T-helper 1 cell treated with Interleukin-12 subunit alpha and Interleukin-12 subunit beta and Interleukin-4 antibody, amounts not matched to agents 30 ng/mL and 1 ng/mL, for 36 hours (primary cell): ENCODE measurements at places on chromosomes 1 and 21. TPM values are rescaled to one million over a fixed set of nuclear protein-coding genes. Genes with fewer than 3 reads are reported as not detected.

Gene C1orf210
- not detected in 2 replicates for total RNA-seq

Gene PDC
- total RNA-seq: not detected in 2 replicates

Gene HTR6
- total RNA-seq: not detected in 2 replicates

Gene XKR8
- 9.9 and 10.2 TPM in 2 replicates for total RNA-seq

Gene ARHGAP30
- 301 and 314 TPM in 2 replicates for total RNA-seq

Gene LRRC3
- total RNA-seq: 2.7 and 2.9 TPM in 2 replicates

Gene BOLA1
- 17.1 and 18.2 TPM in 2 replicates for total RNA-seq

Gene CIART
- 1.1 and 1.5 TPM in 2 replicates for total RNA-seq

Gene SPRR1B
- total RNA-seq: not detected in 2 replicates

Gene GPR61
- total RNA-seq: 0.15 TPM in 1 of 2 replicates, not detected in the other

Gene TNFAIP8L2
- total RNA-seq: 34.5 and 37.2 TPM in 2 replicates

Gene TSTD1
- total RNA-seq: 40.8 and 43.5 TPM in 2 replicates

Gene PGLYRP3
- not detected in 2 replicates for total RNA-seq

Gene DMBX1
- 0.07 TPM in 1 of 2 replicates, not detected in the other for total RNA-seq

Gene VAV3
- total RNA-seq: 2.0 and 2.5 TPM in 2 replicates

Gene PLPP3
- total RNA-seq: not detected in 2 replicates

Gene GSTM3
- total RNA-seq: 7.6 and 8.1 TPM in 2 replicates

Gene ADAM30
- total RNA-seq: not detected in 2 replicates

Gene ZC3H12A
- 58.3 and 62.6 TPM in 2 replicates for total RNA-seq

Gene GATAD2B
- 70.1 and 74.1 TPM in 2 replicates for total RNA-seq

Gene CCDC30
- 1.6 and 1.8 TPM in 2 replicates for total RNA-seq

Gene TAL1
- not detected in 2 replicates for total RNA-seq
